Type B pancreatic cell (in vitro differentiated cells): ENCODE measurements at places on chromosomes 11 and 22.
A peak's percentile ranks its signal among the peaks of the same experiment; 100 is the strongest.

DNA sequence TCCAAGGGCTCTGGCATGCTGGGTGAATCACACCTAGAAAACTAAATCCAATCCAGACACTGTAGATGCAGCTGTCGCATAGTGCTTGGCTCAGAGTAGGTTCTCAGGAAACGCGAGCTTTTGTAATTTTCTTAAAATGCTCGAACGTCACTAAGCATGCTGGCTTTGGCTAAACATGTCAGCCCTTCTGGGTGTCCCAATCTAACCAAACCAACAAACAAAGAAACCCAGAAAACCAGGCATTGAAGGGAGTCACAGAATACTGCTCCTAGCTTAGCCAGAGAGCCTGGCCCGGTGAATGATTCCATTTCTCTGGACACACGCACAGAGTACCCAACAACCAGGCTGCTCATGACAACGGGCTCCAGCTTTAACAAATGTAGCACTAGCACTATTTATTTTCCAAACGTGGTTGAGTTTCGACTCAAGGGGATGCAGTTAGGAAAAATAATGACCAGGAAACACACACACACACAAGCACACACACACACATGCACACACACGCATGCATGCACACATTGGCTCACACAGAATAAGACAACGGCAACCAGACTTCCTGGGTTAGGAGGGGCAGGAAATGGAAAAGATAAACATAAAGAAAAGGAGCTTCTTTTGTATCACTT is 492.6 kb downstream of the MIAT start:
- H3K27ac ChIP-seq: no peak overlapping the region
- H3K27me3 ChIP-seq: peaks cover 4% of the 10 kb centered on the region
- H3K4me1 ChIP-seq: peaks cover 12% of the 10 kb centered on the region
- no peak overlapping the region for H3K4me3 ChIP-seq
- H3K36me3 ChIP-seq: no peaks in the 10 kb centered on the region

- no peaks in the 10 kb centered on the region for H3K4me1 ChIP-seq
- H3K27ac ChIP-seq: no peak overlapping the region
- no peak for DNase-seq
Observed at GRCh38 chr11:74279256-74279655, 32.2 kb downstream of the P4HA3 start.

DNA sequence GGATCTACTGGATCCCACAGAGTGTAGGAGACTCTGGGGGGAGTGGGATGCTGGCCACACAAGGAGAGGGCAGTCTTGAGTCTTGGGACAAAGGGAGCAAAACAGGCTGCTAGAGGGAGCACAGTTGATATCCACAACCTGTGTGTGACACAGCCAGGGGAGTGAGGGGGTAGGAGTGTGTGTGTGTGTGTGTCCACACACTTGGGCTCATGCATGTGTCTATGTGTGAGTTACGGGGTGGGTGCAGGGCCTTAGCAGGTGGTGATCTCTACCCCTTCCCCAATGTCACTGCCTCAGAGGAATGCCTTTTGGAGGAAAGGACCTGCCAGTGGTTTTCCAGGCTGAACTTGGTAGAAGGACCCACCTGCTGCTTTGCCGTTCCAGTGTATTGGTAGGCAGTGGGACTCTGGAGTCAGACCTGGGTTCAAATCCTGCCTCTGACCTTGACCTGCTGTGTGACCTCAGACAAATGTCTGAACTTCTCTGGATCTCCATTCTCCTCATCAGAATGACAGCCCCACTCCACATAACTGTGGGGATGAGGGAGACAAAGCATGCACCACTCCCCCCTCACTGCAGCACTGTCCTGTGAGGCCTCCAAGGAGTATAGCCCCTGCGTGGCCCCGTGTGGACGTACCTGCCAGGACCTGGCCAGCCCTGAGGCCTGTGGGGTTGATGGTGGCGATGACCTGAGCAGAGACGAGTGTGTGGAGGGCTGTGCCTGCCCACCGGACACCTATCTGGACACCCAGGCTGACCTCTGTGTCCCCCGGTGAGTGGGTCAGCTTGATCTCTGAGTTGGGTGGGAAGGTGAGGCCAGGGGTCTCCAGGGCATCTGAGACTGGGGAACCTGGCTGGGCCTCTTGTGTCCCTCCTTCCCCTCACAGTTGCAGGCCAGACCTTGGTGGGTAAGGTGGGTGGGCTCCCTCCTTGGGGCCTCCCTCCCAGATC is 27.4 kb downstream of the OTOG start:
- H3K4me1 ChIP-seq: peaks cover 13% of the 10 kb centered on the region
- no peak overlapping the region for H3K4me3 ChIP-seq
- no peaks in the 10 kb centered on the region for H3K36me3 ChIP-seq

DNA sequence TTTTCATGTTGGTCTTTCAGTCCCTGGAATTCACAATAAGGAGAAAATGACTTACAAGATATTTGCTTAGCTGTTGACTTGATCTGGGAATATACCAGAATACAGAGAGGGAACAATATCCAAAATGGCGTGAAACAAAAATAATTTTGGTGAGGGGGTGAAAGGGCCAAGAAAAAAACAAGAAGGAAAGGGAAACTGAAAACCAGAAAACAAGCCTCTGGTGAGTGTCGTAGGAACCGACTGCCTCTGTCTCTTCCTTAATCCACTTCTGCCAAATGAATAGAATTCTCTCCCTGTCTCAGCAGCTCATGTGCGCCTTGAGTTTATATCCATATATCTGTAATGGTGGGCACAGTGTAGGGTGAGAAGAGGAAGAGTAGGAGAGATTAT is 367.6 kb downstream of the ETS1 start:
- H3K36me3 ChIP-seq: no peaks in the 10 kb centered on the region
- DNase-seq: no peak
- H3K4me3 ChIP-seq: no peak overlapping the region
- H3K27me3 ChIP-seq: no peaks in the 10 kb centered on the region

DNA sequence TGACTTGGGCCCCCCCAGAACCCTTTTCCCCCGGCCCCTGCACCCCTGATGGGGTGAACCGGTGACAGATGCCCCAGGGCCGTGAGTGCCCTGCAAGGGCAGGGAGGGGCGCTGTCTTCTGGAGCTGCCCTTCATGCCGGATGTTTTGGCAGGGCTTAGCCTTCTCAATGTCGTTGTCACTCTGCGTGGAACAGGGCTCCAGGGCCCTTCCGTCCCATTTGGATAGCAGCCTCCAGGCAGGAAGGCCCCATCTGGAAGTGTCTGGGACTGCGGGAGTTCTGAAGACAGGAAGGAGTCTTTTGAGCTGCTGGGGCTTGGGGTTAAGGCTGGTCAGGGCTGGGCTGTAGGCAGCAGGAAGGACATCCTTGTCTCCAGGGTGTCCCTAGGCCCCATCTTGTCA is 4.6 kb downstream of the FRMD8 start:
- no peaks in the 10 kb centered on the region for H3K27me3 ChIP-seq
- H3K4me3 ChIP-seq: peak overlapping the region; percentile 57
- H3K27ac ChIP-seq: peak overlapping the region; percentile 56
- H3K36me3 ChIP-seq: peaks cover 5% of the 10 kb centered on the region

DNA sequence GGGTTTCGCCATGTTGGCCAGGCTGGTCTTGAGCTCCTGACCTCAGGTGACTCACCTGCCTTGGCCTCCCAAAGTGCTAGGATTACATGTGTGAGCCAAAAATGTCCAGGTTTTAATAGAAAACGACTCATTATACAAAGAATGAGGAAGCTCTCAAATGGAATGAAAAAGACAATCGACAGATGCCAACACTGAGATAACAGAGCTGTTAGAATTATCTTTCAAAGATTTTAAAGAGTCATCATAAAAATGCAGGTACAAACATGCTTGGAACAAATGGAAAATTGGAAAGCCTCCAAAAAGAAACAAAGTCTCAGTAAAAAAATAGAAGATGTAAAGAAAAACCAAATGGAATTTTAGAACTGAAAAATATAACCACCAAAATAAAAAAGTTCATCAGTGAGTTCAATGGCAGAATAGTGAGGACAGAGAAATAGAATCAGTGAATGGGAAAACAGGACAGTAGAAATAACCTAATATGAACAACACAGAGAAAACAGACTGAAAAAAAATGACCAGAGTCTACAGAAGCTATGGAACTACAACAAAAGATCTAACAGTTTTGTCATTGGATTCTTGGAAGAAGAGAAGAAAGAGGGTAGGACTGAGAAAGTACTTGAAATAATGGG is 10.9 kb downstream of the GAB2 start:
- H3K36me3 ChIP-seq: peaks cover 42% of the 10 kb centered on the region
- H3K27ac ChIP-seq: no peak overlapping the region
- H3K4me1 ChIP-seq: no peaks in the 10 kb centered on the region
- DNase-seq: no peak
- no peak overlapping the region for H3K4me3 ChIP-seq

GRCh38 chr11:83655976-83656375 is 369.8 kb upstream of the CCDC90B start:
- no peak for DNase-seq
- H3K27me3 ChIP-seq: no peaks in the 10 kb centered on the region
- H3K4me1 ChIP-seq: no peaks in the 10 kb centered on the region
- no peak overlapping the region for H3K27ac ChIP-seq
- H3K36me3 ChIP-seq: no peaks in the 10 kb centered on the region

DNA sequence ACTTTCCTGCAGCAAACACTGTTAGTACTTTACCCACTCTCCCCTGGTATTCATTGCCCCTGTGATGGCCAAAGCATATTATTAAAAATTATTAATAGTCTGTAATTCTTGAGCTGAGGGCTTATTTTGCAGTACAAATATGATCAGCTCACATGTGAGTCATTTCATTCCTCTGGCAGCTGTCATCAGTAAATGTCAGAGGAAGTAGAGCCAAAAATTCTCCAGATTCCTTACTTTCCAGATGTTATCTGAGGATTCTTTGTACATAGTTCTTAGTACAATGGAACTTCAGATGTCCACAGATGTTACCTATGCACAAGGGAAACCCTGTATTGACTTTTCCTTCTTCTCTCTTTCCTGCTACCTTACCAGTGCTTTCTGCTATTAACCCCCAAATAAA is 12.5 kb downstream of the OR5B3 start:
- no peaks in the 10 kb centered on the region for H3K27me3 ChIP-seq
- H3K36me3 ChIP-seq: no peaks in the 10 kb centered on the region
- H3K27ac ChIP-seq: no peak overlapping the region
- DNase-seq: no peak

GRCh38 chr22:22080270-22080669 is 97.7 kb upstream of the TOP3B start:
- no peaks in the 10 kb centered on the region for H3K4me1 ChIP-seq
- no peak for DNase-seq
- H3K27me3 ChIP-seq: peaks cover 80% of the 10 kb centered on the region

- no peak overlapping the region for H3K27ac ChIP-seq
- H3K4me3 ChIP-seq: no peak overlapping the region
- H3K27me3 ChIP-seq: no peaks in the 10 kb centered on the region
- H3K36me3 ChIP-seq: no peaks in the 10 kb centered on the region
- peaks cover 13% of the 10 kb centered on the region for H3K4me1 ChIP-seq
Observed at GRCh38 chr11:12642806-12643428, 31.3 kb upstream of the TEAD1 start.

GRCh38 chr22:50216684-50217520 is 16.1 kb downstream of the SELENOO start:
- no peak for DNase-seq
- H3K27me3 ChIP-seq: no peaks in the 10 kb centered on the region
- H3K27ac ChIP-seq: no peak overlapping the region
- peaks cover 18% of the 10 kb centered on the region for H3K36me3 ChIP-seq

- H3K36me3 ChIP-seq: peaks cover 4% of the 10 kb centered on the region
- H3K4me1 ChIP-seq: no peaks in the 10 kb centered on the region
- no peak for DNase-seq
- H3K27me3 ChIP-seq: peaks cover 14% of the 10 kb centered on the region
- H3K27ac ChIP-seq: no peak overlapping the region
- no peak overlapping the region for H3K4me3 ChIP-seq
Observed at GRCh38 chr11:45646275-45646927, 19.0 kb downstream of the CHST1 start.

DNA sequence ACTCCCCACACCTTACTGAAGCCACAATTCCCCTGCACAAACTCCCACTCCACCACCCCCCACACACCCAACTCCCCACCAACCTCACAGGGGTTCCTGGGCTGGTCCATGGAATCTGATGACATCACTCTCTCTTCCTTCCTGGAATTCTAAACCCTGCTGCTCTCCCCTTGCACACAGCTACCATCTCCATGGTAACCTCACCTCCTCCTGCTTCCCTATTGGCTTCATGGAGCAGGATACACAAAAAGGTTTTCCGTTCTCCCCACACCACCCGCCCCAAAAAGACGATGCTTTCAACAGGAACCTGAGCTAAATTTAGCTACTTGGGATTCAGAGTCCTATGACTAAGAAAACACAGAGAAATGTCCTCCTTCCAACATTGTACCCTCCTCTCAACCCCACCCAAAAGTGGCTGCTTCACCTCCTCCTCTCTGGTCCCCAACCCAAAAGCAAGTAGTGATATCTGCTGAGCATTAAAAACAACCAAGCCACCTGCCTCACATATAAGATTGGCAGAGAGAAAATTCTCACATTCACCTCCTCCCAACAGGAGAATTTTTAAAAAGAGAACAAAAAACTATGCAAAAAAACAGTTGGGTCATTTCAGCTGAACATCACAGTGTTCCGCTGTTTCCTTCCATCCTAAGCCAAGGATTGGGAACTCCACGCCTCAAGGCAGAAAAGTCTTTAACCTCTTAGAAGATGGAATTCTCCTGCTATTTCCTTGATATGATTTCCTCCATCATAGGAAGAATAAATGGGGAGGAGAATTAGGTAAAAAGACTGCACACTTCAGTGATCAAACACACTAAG is 66.9 kb downstream of the RBFOX2 start:
- no peak for DNase-seq
- peak overlapping the region; percentile 80 for H3K4me3 ChIP-seq
- H3K4me1 ChIP-seq: peaks cover 48% of the 10 kb centered on the region

GRCh38 chr11:78339483-78339882 is 78.1 kb downstream of the GAB2 start:
- no peaks in the 10 kb centered on the region for H3K27me3 ChIP-seq
- no peak for DNase-seq
- no peak overlapping the region for H3K4me3 ChIP-seq
- H3K4me1 ChIP-seq: peaks cover 21% of the 10 kb centered on the region
- H3K27ac ChIP-seq: no peak overlapping the region

GRCh38 chr11:123203934-123204333 is 8.9 kb upstream of the CLMP start:
- H3K4me3 ChIP-seq: no peak overlapping the region
- H3K4me1 ChIP-seq: peaks cover 42% of the 10 kb centered on the region
- H3K36me3 ChIP-seq: no peaks in the 10 kb centered on the region
- DNase-seq: no peak
- H3K27ac ChIP-seq: no peak overlapping the region

DNA sequence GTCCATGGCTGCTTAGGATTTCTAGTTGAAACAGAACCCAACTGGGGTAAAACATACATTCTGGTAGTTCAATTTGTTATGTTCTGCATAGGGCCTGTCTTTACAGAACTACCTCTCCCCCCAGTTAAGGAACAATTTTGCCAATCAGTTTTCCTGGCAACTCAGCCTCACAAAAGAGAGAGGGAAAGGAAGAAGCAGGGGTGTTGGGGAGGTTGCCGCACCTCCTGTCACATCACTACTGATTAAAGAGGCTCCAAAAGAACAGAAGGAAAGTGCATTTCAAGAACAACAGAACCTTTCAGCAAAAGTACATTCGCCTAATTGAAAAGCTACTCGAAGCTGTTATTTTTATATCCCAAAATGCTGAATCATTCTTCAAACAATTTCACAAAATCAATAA is 217.6 kb downstream of the CADM1 start:
- peak overlapping the region; percentile 28 for H3K4me3 ChIP-seq
- DNase-seq: no peak
- no peaks in the 10 kb centered on the region for H3K27me3 ChIP-seq
- peaks cover 5% of the 10 kb centered on the region for H3K36me3 ChIP-seq
- peaks cover 55% of the 10 kb centered on the region for H3K4me1 ChIP-seq
- H3K27ac ChIP-seq: peak overlapping the region; percentile 37
